ENCODE measurements at places on chromosomes 13 and 19. TPM values are rescaled to one million over a fixed set of nuclear protein-coding genes. Genes with fewer than 3 reads are reported as not detected.

The IGFL2 gene
- not detected for total RNA-seq

The ZNF223 gene
- total RNA-seq = 8.1 TPM

The GRIN3B gene
- total RNA-seq = 0.32 TPM

The CEACAM6 gene
- not detected for total RNA-seq

The SH2D3A gene
- total RNA-seq = not detected

The PLD3 gene
- total RNA-seq = 192 TPM

The ZNF221 gene
- total RNA-seq = 10.8 TPM
